Fibroblast of skin of scalp (primary cell): ENCODE measurements at places on chromosomes 1 and 21.

GRCh38 chr21:32122082-32122481, 156.8 kb downstream of the MIS18A start:
- no peak for DNase-seq

DNA sequence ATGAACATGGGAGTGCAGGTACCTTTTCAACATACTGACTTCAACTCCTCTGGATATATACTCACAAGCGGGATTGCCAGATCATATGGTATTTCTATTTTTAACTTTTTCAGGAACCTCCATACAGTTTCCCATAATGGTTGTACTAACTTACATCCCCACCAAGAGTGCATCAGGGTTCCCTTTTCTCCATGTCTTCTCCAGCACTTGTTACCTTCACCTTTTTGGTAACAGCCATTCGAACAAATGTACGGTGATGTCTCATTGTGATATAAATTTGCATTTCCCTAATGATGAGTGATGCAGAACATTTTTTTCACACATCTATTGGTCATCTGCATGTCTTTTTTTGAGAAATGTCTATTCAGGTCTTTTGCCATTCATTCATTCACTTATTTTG, 25.9 kb upstream of the ACTA1 start:
- DNase-seq: no peak

- DNase-seq: no peak
Observed at GRCh38 chr1:150815871-150816270, 7.8 kb upstream of the CTSK start.

GRCh38 chr1:221381910-221382623, 359.8 kb downstream of the DUSP10 start:
- peak; percentile 71 for DNase-seq

GRCh38 chr1:160359559-160360226, 7.2 kb upstream of the NHLH1 start:
- peak; percentile 43 for DNase-seq

- peak; percentile 51 for DNase-seq
Observed at GRCh38 chr1:79322511-79323027, 316.0 kb upstream of the ADGRL4 start.

DNA sequence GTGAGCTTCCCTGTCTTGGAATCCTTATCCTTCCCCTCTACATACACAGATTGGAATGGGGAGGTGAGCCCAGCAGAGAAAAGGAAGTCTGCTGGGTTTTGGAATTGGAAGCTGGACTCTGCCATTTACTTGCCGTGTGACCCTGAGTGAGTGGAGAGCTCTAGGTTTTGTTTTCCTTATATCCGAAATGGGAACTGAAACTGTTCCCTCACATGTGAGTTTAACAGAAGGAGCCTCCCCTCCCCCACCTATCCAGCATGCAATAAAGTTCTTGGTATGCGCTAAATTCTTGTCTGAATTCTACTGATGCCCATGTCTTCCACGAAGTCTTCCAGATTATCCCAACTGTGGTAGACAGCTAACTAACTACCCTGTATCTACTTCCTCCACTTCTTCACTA, 58.7 kb downstream of the NENF start:
- DNase-seq: no peak

GRCh38 chr1:21238141-21238800, 52.0 kb downstream of the ECE1 start:
- peak; percentile 83 for DNase-seq

GRCh38 chr1:39170731-39171667, 33.5 kb upstream of the MACF1 start:
- peak; percentile 44 for DNase-seq

- no peak for DNase-seq
Observed at GRCh38 chr1:172024516-172024915, 183.2 kb downstream of the DNM3 start.

DNA sequence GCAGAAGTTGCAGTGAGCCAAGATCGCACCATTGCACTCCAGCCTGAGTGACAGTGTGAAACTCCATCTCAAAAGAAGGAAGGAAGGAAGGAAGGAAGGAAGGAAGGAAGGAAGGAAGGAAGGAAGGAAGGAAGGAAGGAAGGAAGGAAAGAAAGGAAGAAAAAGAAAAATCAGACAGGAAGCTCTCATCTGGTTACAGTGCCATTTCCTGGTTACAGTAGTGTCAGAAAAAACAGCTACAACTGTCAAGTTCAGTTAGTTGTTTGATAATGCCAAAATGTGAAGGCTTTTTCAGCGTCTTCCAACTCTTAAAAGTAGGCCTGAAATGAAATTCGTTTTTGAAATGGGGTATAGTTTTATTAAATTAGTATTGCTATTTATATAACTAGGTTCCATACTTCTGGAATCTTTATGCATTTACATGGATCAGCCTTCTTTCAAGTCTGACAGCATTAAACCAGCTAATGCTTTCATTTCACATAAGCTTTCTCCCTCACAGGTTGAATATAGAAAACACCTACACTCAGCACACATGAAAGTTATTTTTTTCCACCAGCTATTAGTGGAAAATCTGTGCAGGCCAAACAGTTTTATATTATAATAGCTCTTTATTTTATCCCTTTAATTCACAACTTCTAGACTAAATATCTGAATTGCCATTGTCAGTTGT, 21.2 kb downstream of the PTPN22 start:
- DNase-seq: no peak

GRCh38 chr1:27136236-27136551, 18.7 kb downstream of the SLC9A1 start:
- DNase-seq: no peak

DNA sequence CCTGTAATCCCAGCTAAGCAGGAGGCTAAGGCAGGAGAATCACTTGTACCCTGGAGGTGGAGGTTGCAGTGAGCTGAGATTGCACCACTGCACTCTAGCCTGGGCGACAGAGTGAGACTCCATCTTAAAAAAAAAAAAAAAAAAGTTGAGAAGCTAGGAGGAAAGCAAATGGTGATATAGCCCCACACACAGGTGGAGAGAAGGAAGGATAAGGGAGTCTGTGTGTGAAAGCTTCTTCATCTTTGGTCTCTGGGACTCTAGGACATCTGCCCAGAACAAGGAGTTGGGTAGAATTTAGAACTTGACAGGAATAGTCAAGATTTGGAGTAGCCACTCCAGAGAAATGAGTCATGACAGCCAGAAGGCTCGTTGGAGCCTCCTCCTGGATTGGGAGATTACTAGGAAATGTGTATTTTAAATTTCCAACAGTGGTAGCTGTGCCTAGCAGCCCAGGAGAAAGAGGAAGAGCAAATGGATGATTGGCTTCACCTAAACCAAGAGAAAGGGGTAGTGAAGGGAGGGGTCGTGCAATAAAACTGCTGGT, 19.9 kb downstream of the NPL start:
- DNase-seq: no peak

GRCh38 chr1:199789141-199789540, 238.4 kb upstream of the NR5A2 start:
- DNase-seq: no peak

DNA sequence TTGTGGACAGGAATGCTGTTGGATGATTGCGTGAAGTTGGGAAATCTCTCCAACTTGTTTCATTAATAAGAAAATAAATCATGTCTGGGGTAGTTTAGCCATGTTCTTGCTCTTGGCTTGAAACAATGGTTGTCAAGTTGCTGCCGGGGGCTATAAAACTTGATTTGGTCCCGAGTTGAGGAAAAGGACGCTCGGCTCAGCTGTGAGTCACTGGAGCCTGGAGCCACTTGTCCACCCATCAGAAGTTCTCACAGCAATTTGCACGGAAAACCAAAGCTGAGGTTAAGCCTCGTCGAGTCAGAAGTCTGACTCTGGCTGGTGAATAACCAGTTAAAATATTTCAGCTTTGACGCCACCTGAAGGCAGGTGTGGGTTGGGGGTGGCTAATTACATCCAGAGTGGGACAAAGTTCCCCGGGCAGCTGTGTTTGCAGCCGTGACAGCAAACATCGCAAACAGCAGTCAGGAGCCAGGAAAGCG, 19.7 kb upstream of the RIPK4 start:
- DNase-seq: peak; percentile 20

GRCh38 chr1:192161976-192162375, 3.7 kb downstream of the RGS18 start:
- no peak for DNase-seq

DNA sequence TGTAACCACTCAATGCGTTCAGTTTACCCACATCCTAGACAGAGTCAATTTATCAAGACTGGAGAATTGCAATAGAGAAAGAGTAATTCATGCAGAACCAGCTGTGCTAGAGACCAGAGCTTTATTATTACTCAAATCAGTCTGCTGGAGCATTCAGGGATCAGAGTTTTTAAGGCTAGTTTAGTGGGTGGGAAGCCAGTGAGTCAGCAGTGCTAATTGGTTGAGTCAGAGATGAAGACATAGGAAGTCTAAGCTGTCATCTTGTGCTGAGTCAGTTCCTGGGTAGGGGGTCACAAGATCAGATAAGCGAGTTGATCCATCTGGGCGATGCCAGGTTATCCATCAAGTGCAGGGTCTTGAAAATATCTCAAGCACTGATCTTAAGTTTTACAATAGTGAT, 499.6 kb downstream of the MRPL39 start:
- DNase-seq: peak; percentile 85

DNA sequence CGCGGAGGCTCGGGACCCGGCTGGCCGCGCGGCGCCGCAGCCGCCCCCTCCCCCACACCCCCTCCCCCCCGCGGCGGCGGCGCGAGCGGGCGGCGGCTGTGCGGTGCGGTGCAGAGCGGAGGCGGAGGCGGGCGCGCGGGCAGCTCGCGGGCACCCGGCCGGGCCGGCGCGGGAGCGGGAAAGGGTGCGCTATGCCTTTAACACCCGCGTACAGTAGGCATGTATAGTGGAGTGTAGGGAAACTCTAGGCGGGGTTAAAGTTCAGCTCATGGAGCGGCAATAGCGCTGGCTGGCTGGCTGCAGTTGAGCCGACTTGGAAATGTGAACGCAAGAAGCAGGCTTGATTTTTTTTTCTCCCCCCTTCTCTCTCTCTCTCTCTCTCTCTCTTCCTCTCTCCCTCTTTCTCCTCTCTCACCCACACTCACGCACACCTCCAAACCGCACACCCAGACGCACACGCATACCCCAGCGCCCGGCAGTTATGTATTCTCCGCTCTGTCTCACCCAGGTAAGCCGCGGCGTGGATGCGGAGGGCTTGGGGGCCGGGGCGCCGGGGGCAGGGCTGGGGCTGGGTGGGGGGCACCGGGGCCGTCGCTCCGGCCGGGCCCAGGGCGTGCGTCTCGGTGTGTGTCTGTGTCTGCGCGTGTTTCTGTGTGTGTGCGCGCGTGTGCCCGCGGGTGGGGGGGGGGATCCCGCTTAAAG, at the start of gene NFIA:
Gene NFIA, plus strand, starts transcription at position 251 of the 702 bp plus-strand sequence.
- DNase-seq: peak; percentile 57

- peak; percentile 98 for DNase-seq
Observed at GRCh38 chr1:232110281-232111090, 483.9 kb downstream of the DISC1 start.

DNA sequence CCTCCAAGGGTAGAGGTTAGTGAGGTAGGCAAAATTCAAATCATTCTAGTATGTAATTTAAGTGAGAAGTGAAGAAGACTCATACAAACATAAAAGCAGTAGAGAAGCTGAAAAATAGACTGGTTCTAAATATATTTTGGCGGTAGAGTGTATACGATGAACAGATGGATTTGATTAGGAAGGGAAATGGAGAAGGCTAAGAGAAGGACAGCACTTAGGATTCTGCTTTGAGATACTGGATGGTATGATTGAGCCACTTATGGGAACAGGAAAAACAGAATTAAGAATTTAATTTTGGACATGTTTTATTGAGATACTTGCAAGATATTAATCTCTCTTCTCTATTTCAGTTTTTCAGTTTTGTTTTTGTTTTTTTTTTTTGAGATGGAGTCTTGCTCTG, 60.1 kb downstream of the EPB41 start:
- peak; percentile 64 for DNase-seq

GRCh38 chr1:6970221-6970620, 185.0 kb downstream of the CAMTA1 start:
- no peak for DNase-seq

DNA sequence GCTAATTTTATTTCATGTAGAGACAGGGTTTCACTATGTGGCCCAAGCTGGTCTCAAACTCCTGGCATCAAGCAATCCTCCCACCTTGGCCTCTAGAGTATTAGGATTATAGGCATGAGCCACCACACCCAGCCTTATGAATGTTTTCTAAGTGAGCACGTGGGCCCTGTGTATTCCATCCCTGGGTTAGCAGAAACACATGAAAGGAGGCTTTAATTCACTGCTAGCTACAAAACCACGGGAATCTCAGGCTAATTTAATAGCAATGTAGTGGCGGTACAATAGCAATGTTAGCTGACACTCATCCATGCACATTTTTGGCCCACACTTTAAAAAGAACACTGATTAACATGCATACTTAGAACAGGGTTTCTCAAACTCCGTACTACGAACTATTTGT, 32.0 kb downstream of the VTCN1 start:
- DNase-seq: no peak

DNA sequence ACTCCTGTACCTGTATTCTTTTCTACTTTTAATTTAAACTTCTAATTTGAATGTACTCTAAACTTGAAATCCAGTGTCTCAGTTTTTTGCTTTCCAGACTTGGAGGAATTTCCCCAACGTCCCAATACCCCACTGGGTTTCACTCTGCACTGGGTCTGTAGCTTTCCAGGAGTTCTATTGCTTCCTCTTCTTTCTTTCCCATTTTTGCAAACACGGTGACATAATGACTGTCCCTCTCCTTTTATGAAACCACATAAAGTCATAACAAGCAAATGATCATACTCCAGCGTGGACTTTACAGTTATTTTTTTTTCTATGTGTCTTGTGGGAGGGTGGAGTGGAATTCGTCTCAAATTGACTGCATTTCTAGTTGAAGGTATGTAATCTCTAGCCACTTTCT, 97.1 kb downstream of the FASLG start:
- no peak for DNase-seq

GRCh38 chr21:44872649-44873355, 688 bp downstream of the PTTG1IP start:
- peak; percentile 17 for DNase-seq

DNA sequence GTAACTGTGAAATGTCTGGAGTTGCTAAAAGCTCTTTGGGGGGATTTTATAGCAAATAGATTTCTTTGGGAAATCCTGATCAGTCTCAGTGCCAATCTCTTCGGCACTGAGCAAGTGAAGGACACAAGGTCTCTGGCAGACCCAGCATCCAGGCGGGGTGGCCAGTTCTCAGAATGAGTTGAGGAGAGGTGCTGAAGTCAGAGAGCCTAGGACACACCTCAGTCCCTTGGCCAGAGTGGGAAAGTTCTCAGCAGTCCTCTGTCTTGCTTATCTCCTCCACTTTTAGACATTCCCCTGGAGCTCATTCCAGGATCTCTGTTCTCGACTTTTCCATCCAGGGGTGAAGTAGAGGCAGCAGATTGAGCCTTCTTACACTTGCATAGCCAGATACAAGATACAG, 6.7 kb downstream of the HLX start:
- no peak for DNase-seq

- no peak for DNase-seq
Observed at GRCh38 chr1:162889989-162890388, 29.0 kb upstream of the CCDC190 start.
